ENCODE measurements at places on chromosomes 2 and 18.
A peak's percentile ranks its signal among the peaks of the same experiment; 100 is the strongest.

- DNase-seq = no peak
These were observed 20.4 kb downstream of the ATP6V1B1 start for GRCh38 chr2:70956141-70956540.

DNA sequence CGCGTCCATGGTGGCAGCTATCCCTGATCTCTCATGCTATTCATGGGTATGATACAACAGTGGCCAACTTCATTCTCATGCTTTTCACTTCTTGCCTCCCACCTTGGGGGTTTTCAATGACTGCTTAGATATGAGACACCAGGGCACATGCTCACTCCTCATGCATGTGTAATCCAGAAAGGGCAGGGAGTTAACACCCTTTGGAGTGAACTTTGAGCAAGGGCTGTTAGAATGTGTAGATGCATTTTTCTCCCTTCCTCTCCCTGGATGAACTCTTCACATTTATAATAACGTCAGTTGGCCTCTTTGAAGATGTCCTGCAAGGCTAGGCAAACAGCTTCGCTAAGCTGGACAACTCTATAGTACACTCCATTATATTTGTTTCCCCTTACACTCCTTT is 56.7 kb downstream of the DPP10 start:
- DNase-seq = no peak

GRCh38 chr2:186771395-186771794 is 77.5 kb downstream of the FAM171B start:
- DNase-seq = no peak

GRCh38 chr2:205706769-205707381 is 24.6 kb downstream of the NRP2 start:
- DNase-seq = peak; percentile 19

Data from SHP77 treated with DMSO at 0.1 percent for 48 hours (cell line).